ENCODE measurements at places on chromosomes 7 and 10.

- DNase-seq: no peak
Observed at GRCh38 chr10:102133373-102134195, 744 bp downstream of the PPRC1 start.

DNA sequence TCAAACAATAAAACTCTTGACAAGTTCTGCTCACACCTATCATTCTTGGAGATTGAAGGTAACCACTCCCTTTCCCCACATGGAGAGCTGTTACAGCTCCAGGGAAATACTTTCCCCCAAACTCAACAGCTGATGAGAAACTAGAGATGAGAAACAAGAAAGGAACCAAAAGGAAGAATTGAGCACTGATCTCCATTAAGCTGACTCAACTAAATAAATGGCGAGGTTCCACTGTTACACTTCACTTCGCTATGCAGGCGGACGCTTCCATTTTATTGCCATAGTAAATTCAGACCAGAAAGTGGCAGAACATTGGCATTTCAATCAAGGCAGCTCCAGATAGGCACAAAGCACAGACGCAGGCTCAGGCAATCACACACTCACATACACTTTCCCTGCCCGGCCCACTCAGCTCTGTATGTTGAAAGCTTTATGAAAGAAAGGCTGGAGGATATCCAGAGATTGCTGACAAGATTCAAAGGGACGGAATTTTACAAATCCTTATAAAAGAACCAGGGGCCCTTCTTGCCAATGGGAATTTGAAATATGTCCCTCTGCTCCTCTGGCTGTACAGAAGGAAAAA is 11.5 kb upstream of the YAE1 start:
- no peak for DNase-seq

GRCh38 chr7:143519411-143520131 is 41.9 kb downstream of the TAS2R41 start:
- no peak for DNase-seq

DNA sequence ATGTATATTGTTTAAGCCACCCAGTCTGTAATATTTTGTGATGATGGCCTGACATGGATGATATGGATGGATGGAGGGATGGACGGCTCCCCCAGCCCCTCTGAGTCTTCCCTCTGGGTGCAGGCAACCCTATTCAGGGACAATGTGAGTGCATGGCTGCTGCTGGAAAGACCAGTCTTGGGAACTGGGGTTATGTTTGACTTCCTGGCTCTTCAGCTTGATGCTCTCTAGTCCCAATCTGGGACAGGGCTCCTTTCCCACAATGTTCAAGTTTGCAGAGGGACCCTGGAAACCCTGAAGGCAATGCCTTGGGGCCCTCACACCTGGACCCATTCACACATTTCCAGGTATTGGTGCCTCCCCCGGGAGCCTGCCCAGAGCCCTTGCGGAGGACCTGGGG is 52.3 kb upstream of the RET start:
- no peak for DNase-seq

DNA sequence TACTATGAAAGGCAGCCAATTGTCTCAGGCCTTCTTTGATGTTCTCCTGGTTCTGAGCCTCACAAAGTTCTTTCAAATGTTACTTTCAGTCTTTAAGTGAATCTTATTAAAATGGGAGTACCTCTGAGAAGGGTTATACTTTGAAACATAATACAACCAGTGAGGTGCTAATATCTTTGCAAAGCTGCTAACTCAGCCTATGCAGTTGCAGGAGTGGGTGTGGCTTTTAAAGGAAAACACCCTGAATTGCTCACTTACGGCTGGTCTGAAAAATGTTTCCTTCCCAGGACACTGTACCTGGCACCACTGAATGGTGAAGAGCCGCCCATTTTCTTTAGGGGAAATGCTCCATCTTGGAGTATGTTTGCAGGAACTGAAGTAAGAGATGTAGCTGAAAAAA is 130.9 kb downstream of the CHN2 start:
- no peak for DNase-seq

Data from SHP77 treated with DMSO at 0.1 percent for 48 hours (cell line).